ENCODE measurements at places on chromosomes 5 and 9.
A peak's percentile ranks its signal among the peaks of the same experiment; 100 is the strongest.

- no peak for DNase-seq
Measured at GRCh38 chr5:17272111-17272510, 54.7 kb downstream of the BASP1 start.

GRCh38 chr5:134911285-134912206 lies 6.6 kb downstream of the PCBD2 start:
- no peak for DNase-seq

GRCh38 chr9:13719446-13719845 lies 440.0 kb upstream of the MPDZ start:
- peak; percentile 46 for DNase-seq

GRCh38 chr9:71909887-71910649 lies 925 bp downstream of the ABHD17B start:
- DNase-seq, result peak; percentile 20

- no peak for DNase-seq
Measured at GRCh38 chr9:131584858-131585257, 39.5 kb downstream of the PRRT1B start.

GRCh38 chr9:12394105-12394504 lies 299.1 kb upstream of the TYRP1 start:
- no peak for DNase-seq

GRCh38 chr9:77575785-77576184 lies 72.3 kb downstream of the GNA14 start:
- DNase-seq, result no peak

DNA sequence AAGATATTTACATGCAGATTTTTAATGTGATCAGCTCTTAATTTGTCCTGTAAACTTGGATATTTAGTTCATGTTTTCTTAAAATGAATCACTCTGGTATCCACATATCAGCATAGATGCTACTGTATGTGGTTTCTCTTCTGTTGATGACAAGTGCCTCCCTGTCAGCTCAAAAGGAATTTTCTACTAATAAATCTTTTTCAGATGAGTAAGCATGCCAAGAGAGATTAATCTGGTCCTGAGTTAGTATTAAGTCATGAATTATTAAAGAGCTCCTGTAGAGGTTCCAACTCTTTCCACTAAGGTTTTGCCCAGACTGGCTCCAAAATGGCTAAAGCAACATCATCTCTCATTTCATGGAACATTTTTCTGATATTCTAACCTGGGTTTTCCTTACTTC lies 129.2 kb downstream of the GOLPH3 start:
- peak; percentile 52 for DNase-seq

- no peak for DNase-seq
Measured at GRCh38 chr5:6408627-6409446, 30.5 kb upstream of the MED10 start.

DNA sequence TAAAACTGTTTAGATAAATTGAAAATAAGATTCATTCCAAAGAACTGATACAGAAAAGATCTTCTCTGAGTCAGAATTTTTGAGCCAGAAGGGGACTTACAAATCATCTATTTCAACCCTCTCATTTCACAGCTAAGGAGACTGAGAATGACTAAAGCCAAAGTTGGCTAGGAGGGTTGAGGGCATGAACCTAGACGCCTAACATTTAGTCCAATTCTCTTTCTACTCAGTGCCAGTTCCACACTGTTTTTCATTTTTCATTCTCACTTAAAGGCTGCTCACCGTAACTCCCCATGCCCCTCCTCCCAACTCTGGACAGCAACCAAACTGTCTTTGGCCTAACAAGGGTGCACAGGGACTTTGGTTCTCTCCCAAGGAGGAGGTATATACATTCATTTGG lies 364.0 kb downstream of the NDUFS4 start:
- DNase-seq, result no peak

GRCh38 chr5:171678646-171679045 lies 107.0 kb upstream of the SMIM23 start:
- no peak for DNase-seq

- no peak for DNase-seq
Measured at GRCh38 chr5:35656721-35657120, 39.1 kb downstream of the SPEF2 start.

DNA sequence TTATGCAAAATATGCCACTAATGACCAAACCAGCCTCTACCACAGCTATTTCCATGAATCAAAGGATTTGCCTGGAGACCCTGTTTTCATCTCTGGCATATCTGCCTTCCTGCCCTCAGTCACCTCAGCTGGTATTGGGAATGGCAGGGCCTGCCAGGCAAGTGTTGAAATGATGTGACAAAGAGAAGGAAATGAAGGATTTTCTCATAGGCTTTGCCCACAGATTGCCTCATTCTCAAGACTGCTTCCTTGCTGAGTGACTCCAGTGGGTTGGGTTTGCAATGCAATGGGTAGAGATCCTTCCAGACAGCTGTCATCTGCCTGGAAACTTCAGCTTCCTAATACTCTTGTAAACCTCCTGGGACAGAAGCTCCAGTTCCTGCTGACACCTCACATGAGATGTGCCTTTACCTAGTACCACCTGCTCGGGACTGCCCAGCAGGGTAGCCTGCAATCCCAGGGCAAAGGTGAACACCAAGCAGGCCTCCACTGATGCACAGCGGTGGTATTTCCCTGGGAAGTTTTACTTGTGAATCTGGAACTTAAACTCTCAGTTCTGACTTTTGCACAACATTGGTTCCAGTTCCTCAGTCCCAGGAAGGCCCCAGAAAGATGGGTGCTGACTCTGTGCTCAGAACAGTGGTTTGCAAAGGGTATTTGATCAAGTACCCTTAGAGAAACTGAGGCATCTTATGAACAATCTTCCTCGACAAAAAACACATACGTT lies 64.8 kb upstream of the SLC1A1 start:
- DNase-seq, result no peak

- peak; percentile 46 for DNase-seq
Measured at GRCh38 chr5:178625679-178626483, 969 bp downstream of the CLK4 start.

GRCh38 chr9:73174330-73174980 lies 22.8 kb downstream of the ANXA1 start:
- no peak for DNase-seq

DNA sequence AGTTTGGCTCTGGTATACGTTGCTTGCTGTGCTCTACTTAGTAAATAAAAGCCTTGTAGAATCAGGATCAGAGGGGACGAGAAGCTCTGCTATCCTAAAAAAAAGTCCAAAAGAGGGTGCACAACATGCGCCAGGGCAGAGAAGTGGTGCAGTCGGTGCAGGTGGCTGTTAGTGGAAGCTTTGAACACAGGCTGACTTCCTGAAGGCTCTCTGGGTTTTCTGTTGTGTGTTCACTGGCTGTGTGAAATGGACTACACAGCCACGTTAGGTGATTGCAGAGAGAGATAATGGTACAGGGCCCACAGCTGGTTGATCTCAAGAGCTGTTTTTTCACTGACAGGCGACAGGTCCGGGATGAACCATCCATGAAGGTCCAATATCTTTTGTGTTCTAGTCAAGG lies 167.4 kb downstream of the TMEM167A start:
- no peak for DNase-seq

DNA sequence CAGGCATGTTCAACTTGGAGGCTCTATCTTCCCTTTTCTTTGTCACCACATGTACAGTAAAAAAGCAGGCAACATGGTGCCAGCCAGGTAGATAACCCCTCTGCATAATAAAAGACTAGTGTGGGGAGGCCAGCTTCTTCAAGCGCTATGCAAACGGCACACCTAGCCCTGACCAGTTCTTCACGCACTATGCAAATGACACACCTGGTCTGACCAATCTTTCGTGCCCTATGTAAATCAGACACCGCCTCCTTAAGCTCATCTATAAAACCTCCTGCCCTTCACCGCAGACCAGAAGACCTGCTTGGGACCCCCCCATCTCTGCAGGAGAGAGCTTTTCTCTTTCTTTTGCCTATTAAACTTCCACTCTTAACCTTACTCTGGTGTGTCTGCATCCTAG lies 28.1 kb upstream of the UGCG start:
- no peak for DNase-seq

DNA sequence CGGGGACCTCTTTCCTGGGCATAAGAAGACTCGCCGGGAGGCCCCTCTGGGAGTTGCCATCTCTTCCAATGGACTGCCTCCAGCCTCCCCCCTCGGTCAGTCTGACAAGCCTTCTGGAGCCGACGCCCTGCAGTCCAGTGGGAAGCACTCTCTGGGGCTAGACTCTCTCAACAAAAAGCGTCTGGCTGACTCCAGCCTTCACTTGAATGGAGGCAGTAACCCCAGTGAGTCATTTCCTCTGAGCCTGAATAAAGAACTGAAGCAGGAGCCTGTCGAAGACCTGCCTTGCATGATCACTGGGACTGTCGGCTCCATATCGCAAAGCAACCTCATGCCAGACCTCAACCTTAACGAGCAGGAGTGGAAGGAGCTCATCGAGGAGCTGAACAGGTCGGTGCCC lies 28.4 kb upstream of the LTC4S start:
- peak; percentile 90 for DNase-seq

GRCh38 chr5:142821034-142821732 lies 51.0 kb downstream of the ARHGAP26 start:
- DNase-seq, result no peak

- no peak for DNase-seq
Measured at GRCh38 chr9:77819657-77820056, 171.5 kb upstream of the GNA14 start.

DNA sequence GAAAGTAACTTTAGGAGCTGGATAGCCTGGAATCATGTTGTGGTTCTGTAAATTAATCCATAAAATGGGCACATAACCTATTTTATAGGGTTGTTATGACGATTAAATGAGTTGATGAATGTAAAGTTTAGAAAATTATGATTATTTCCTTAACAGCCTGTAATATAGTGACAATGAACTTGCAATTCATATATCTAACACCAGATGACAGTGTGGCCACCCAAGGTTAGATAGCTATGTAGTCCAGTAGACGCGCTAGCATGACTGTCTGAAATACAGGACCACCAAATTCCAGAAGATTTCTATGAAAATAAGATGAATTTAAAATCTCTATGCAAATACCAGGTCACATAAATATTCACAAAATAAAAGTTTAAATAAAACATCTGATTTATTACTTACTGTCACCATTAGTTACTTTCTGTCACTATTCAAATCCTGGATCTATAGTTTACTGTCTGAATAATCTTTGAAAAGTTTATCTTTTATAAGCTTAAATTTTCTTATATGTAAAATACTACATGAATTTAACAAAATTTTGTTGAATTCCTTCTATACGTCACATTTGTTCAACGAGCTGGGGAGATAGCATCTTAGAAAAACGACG lies 26.1 kb upstream of the MACIR start:
- peak; percentile 58 for DNase-seq

- peak; percentile 96 for DNase-seq
Measured at GRCh38 chr5:96572864-96573512, 89.2 kb upstream of the CAST start.

GRCh38 chr5:145130996-145131395 lies 704.1 kb downstream of the PRELID2 start:
- DNase-seq, result no peak

DNA sequence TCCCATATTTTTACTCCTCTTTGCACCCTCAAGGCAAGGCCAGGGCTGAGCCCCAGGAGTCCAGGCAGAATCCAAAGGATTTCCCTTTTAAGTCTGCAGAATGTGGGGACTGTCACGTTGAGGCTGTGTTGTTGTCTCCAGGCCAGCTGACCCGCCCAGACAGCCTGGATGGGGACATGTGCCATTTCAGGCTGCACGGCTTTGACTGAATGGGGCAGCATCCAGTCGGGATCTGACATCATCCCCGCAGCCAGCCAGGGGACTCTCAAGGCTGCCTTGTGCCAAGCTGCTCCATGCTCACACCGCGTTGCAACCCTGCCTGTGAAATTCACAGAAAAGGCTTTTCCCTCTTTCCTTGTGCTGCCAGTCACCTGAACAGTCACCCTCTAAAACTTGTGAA lies 2.2 kb upstream of the ZNF366 start:
- no peak for DNase-seq

DNA sequence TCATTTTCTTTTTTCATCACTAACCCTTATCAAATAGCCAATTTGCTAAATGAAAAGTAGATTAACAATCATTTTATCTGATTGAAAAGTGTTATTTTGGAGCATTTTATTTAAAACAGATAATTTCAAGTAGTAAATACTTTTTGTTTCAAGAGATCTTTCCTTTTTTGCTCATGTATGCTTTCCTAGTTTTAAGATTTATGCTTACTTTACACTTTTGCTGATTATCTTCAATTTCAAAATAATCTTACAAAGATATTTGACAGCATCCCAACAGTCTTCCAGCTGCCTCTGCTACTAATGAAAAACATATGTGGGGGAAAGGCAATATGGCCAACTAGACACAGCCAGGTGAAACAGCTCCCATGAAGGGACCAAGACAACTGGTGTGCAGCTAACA lies 1027.3 kb upstream of the CDH9 start:
- DNase-seq, result no peak

DNA sequence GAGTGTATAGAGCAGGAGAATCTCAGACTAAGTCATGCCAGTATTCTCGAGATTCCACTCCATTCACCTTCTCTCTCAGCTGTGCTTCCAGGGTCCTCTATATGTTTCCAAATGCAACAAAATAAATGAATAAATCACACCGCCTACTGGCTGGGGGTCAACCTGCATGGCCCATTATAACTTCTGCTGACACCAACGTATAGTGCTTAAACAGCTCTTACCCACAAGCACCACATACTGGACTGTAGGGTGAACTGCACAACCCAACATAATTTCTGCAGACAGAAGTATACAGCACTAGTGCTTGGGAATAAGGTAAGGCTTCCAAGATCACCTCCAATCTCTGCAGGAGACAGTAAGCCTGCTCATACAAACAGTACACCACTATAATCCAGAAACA lies 33.1 kb upstream of the HTR4 start:
- DNase-seq, result peak; percentile 36

DNA sequence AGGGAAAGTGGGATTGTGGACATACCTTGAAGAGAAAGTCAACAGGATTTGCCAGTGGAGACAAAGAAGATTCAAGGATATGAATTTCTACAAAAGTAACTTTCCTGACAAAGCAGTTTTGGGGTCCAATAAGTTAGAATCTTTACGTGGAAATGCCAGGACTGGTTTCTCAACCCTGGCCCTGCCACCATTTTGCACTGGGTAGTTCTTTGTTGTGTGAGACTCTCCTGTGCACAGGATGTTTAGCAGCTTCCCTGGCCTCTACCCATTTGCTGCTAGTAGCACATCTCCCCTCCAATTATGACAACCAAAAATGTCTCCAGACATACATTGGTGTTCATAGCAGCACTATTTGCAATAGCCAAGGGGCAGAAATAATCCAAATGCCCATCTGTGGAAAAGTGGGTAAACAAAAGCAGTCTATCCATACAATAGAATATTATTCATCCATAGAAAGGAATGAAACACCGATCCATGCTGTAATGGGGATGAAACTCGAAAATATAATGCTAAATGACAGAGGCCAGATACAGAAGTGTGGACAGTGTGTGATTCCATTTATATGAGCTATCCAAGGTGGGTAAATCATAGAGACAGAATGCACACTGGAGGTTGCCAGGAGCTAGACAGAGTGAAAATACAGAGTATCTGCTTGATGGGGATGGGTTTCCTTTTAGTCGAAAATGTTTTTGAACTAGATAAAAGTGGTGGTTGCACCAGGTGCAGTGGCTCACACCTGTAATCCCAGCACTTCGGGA lies 91.4 kb downstream of the NSUN2 start:
- DNase-seq, result no peak
